ENCODE measurements at places on chromosomes 13 and 19.

- no peak for DNase-seq
These were observed 11.1 kb upstream of the NANOS3 start for GRCh38 chr19:13865571-13866462.

DNA sequence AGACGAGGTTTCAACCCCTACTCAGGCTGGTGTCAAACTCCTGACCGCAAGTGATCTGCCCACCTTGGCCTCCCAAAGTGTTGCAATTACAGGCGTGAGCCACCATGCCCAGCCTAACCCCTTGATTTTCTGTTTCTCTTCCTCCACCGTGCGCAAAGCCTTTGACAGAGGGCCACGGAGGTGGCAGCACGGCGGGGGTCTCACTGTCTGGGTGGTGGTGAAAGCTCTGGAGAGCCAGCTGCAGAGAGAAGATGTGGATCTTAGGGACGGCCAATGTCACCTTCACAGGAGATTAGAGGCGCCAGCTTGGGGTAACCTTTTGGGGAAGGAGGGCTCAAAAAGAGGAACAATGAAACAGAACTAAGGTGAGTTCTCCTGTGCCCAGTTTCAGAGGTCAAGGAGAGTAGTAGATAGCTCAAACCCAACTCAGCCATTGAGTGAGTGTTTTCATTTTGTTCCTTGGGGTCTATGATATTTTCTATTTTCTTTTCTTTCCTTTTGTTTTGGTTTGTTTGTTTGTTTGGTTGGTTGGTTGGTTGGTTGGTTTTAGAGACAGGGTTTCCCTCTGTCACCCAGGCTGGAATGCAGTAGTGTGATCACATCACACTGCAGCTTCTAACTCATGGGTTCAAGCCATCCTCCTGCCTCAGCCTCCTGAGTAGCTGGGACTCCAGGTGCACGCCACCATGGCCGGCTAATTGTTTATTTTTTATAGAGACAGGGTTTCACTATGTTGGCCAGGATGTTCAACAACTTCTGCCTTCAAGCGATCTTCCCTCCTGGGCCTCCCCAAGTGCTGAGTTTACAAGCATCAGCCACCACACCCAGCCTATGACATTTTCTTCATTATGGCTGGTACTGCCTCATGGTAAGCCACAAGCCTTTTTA, 37.7 kb downstream of the GPR42 start:
- no peak for DNase-seq

GRCh38 chr13:109904218-109904617, 117.8 kb upstream of the IRS2 start:
- no peak for DNase-seq

- no peak for DNase-seq
These were observed 1255.1 kb downstream of the SLITRK1 start for GRCh38 chr13:82627183-82627582.

DNA sequence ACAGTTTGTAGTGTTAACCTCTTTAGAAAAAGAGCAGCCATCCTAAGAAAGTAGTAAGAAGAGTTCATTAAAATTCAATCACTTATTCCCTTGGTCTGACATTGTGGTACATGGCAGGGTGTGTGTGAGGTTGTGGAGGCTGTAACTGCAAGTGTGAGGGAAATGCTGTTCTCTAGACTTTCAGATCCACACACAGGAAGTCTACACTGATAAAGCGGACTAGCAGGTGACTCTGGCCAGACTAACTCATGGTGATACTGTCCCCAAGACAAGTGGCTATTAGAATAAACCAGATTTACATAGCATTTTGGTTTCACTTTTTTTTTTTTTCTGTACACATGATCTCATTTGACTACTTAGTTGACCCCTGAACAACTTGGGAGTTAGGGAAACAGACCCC, 10.0 kb downstream of the MTIF3 start:
- DNase-seq: no peak

GRCh38 chr13:21676611-21677021, 5.7 kb downstream of the FGF9 start:
- peak; percentile 6 for DNase-seq

DNA sequence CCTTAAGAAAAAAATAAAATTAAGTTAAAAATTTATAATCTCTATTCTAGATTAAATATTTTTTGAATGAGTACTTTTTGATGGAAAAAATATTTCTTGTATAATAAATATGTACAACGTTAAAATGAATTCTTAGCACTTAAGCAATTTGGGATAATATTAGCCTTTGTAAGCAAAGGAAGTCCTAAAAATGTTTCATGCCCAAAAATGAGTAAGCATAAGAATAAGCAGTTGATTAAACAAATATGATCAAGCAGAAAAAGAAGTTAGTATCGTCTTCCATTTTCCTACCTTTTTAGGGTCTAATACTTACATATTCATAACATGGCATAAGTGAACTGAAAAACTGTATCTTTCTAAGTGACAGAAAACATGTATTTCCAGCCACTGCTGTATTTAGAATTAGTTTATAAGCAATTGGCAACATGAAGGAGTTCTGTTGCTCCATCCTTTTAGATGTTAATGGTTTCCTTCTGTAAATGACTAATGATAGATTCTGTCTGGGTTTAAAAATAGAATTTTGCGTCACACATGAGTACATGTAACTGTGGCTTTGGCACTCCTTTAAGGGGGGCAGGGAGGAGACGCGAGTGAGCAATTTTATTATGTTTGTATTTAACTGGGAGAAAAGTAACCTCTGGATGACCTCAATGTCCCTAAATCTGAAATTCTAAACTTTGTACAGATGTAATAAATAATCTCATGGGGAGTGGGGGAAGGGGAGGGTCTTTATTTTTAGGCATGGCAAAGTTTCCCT, 237.4 kb downstream of the RGCC start:
- no peak for DNase-seq

GRCh38 chr13:111289251-111289650, 31.2 kb upstream of the TEX29 start:
- no peak for DNase-seq

GRCh38 chr13:72255908-72256307, 388.9 kb upstream of the DACH1 start:
- DNase-seq: peak; percentile 40

GRCh38 chr13:72004246-72004645, 137.2 kb upstream of the DACH1 start:
- DNase-seq: no peak

DNA sequence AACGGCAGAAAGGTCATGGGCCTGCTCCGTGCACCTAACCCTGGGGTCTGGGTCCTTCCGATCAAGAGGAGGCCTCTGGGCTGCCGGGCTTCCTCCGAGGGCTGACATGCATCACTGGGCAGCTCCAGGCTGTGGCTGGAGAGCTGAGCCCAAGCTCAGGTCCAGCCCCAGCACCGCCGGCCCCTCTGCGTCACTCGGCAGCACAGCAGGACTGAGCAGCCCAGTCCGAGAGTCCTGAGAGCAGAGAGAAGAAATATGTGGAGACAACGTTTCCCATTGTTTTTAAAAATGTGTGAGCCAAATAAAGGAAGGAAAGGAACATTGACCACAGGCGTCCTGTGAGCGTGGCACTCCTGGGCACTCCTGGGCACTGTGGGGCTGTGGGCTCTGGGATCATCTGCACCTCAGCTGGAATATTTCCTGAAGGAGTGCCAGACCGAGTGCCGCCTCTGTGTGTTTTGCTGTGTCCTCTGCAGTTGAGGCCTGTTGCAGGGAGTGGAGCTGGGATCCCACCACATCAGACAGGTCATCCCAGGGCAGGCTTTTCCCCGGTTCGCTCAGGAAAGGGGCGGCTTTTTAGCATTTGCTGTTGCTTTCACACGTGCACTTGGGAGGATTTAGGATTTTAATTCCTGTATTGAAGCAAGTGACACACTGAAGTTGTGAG, 37.8 kb upstream of the TFDP1 start:
- DNase-seq: no peak

DNA sequence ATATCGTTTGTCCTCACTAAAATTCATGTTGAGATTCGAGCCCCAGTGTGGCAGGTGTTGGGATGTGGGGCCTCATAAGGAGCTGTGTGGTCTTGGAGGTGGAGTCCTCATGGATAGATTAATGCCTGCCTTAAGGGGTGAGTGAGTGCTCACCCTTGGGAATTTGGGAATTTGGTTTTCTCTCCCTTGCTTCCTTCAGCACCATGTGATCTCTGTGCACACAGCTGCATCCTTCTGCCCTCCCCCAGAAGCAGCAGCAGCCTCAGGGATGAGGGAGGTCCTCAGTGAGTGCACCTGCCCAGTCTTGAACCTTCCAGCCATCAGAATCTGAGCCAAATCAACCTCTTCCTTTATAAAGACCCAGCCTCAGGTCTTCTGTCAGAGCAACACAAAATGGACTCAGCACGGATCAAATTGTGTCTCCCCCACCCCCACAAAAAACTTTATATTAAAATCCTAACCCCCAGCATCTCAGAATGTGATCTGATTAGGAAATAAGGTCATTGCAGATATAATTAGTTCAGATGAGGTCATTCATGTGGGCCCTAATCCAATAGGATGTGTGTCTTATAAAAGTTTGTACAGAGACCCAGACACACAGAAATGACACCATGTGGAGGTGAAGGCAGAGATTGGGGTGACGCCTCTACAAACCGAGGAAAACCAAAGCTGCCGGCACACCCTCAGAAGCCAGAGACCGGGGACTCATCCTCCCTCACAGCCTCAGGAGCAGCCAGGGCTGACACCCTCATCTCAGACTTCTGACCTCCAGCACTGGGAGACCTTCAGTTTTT, 12.9 kb downstream of the CYTH2 start:
- DNase-seq: no peak

DNA sequence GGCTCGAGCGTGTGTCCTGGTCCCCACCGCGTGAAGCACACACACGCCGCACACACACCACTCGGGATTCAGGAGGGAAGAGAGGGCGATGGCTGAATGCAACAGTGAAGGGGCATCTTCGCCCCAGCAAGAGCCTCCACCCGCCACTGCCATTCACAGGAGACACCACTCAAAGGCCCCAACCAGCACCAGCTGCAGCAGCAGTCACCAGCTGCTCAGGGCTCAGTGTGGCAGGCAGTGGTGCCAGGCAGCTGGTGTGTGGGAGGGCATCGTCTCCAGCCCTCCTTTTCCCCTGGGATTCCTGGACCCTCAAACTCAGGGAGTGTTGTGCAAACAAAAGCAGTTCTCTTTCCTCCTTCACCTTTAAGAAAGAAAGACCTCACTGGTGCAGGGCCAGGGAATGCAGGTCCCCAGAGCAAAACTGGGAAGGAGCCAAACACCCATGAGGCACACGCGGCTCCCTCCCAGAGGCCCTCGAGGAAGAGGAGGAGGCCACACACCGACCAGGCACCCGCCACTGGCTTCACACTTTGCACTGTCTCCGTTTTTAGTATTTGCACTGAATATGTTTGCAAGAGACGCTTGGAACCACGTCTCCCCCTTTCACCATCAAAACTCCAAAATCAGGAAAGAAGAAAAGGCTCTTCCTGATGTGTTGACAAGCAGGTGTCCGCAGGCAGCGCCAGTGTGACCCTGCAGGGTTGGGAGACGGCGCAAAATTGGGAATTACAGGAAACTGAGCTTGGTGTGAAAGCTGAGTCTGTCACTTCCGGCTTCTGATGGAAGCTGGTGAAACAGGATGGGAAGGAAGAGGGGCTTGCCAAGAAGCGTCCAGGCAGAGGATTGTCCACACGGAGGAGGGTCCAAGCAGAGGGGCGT, 26.4 kb upstream of the F7 start:
- no peak for DNase-seq

GRCh38 chr13:85148009-85148408, 651.2 kb downstream of the SLITRK6 start:
- peak; percentile 64 for DNase-seq

DNA sequence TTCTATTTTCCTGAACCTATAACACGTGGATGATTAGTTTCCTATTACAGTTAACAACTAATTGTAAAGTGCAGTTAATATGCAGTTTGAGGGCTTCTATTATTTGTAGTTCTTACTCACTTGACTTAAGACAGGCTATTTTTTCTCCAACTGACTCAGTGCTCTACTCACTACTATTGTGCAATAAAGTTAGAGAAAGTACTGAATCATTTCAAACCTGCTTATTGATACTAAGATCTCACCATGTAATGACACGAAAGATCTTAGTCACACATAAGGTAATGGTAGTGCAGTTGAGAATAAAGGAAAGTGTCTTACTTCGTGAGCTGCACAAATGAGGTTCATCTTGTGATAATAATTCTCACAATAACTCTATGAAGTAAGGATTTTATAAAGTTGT, 22.8 kb upstream of the ITM2B start:
- DNase-seq: no peak

- no peak for DNase-seq
These were observed 33.4 kb downstream of the STK24 start for GRCh38 chr13:98543378-98544103.

- DNase-seq: peak; percentile 4
These were observed 156.4 kb downstream of the MYO16 start for GRCh38 chr13:108785844-108786243.

DNA sequence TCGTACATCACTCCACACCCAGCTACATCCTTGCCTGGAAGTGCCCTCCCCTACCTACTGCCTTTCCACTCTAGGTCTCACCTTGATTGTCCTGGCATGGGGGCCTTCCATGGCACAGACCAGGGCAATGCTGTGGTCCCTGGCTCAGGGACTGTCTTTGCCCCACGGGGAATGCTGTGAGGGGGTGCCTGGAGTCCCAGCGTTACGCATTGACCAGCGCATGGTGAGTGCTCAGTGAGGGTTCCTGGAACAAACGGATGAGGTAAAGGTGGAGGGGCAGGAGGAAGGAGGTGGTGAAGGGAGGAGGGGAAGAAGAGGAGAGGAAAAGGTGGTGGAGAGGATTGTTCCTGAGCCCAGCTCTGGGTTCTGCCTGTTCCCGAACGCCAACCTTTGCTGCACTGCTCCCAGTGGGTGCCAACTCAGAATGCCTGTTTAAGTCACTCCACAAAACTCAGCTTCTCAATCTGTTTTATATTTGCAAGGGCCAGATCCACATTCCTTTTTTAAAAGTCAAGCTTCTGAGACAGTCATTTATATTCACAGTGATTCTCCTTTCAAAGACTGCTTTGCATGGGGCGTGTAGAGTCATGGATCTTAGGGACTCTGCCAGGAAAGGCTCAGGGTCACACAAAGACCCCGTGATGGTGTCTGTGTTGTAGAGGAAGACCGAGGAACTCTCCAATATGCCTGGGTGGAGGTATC, 40.8 kb downstream of the CHST8 start:
- no peak for DNase-seq

DNA sequence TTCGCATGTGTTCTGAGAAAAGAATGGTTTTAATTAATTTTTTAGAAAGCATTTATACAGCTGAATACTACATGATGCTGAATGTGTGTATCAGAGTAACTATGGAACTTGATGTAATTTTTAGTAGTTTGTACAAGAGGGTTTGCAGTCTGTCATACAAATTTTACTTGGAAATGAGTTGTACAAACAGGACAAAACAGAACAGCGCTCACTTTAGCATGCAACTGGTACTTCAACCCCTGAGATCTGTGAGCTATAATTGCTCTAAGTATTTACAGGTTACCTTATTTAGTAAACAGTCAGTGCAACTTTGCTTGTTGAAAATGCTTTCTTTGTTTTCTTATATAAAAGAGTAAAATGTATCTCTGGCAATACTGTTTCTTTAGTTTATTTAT, 706 bp downstream of the TNFRSF19 start:
- no peak for DNase-seq

DNA sequence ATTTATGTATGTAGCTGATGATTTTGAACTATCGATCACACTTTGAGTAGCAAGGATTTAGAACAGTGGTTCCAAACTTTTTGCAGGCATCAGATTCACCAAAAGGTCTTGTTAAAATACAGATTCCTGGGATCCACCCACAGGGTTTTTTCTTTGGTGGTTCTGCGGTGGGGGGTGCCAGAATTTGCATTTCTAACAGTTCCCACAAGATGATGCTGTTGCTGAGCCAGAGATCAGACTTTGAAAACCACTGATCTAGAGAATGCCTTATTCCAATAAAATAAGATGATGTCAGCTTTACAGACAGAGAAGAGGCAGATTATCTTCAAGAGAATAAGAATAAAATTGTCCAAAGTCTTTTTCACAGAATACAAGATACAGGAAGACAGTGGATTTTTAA, 80.9 kb upstream of the SHISA2 start:
- DNase-seq: peak; percentile 4

All from neuronal stem cell (in vitro differentiated cells).